ENCODE measurements at places on chromosomes 16 and 17.

GRCh38 chr17:65394811-65395472 is 166.5 kb downstream of the AXIN2 start:
- DNase-seq: no peak

GRCh38 chr17:7060165-7060891 is 16.4 kb upstream of the SLC16A11 start:
- DNase-seq: no peak

GRCh38 chr16:86604436-86605193 is 26.3 kb downstream of the FOXL1 start:
- DNase-seq: no peak

DNA sequence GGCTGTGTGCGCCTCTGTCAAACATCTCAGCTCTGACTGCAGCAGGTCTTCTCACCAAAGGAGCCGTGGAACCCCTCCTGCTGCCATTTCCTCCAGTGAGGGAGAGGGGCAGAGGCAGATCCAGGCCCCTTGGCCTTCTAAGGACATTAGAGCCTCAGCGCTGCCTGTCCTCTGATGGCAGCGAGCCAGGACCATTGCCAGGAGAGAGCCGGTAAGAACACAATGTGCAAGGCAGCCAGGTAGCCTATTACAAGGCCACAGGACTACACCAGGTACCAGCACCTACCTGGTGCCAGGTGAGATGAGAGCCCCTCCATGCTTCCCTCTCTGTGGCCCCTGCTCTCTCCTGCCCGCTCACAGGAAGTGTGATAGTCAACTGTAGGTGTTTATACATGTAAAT is 11.0 kb downstream of the LRRC75A start:
- DNase-seq: no peak

DNA sequence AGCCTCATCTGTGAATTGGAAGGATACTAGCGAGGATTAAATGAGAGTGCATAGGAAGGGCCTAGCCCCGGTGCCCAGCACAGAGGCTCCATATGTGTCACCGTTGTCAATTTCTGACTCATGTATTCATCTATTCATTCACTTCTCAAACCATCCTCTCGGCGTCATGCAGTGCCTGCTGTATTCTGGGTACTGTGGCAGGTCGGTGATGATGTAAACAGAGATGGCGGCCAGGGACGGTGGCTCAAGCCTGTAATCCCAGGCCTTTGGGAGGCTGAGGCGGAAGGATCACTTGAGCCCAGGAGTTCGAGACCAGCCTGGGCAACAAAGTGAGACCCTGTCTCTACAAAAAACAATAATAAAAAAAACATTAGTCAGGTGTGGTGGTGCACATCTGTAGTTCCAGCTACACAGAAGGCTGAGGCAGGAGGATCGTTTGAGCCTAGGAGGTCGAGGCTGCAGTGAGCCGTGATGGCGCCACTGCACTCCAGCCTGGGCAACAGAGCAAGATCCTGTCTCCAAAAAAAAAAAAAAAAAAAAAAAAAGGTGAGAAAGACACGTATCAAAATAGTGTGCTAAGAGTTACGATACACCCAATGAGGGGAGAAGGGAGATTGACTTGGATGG is 4.3 kb upstream of the PPP1R1B start:
- no peak for DNase-seq
